Hippocampal formation (tissue), 2 donors: ENCODE measurements at places on chromosomes 3 and 15.

DNA sequence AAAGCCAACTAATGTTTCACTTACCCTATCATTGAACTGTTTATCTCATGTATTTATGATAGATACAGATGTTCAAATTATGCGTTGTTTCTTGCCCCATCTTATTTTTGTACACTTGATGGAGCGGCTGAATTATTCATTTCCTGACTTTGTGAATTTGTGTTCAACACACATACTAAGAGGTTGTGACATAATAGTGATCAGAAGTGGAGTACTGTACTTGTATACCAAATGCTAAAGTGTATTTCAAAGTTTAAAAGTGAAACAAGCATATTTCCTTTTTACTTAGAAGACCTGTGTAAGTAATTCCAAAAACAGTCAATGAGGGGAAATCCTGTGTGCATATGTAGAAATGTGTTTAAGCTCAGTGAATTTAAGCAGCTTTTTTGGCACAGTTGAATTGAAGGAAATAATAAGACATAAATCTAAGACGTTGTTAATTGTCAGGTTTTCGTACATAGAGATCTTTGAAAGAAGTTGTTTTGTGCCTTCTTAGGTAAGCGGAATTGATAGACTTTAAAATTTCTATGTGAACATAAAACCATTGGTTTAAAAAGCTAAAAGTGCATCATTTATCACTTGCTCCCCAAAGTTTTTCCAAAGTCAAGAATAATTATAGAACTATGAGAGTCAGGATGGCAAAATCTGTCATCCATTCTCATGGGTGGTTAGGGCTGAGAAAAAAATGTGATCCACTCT lies 1.9 kb downstream of the NFKBIZ start:
- DNase-seq, result no peak

- DNase-seq, result no peak
Measured at GRCh38 chr3:111923806-111924205, 55.0 kb upstream of the ABHD10 start.

GRCh38 chr15:39936187-39936586 lies 2.3 kb downstream of the EIF2AK4 start:
- no peak for DNase-seq

GRCh38 chr3:119401069-119401468 lies 62.3 kb downstream of the TMEM39A start:
- DNase-seq, result no peak

DNA sequence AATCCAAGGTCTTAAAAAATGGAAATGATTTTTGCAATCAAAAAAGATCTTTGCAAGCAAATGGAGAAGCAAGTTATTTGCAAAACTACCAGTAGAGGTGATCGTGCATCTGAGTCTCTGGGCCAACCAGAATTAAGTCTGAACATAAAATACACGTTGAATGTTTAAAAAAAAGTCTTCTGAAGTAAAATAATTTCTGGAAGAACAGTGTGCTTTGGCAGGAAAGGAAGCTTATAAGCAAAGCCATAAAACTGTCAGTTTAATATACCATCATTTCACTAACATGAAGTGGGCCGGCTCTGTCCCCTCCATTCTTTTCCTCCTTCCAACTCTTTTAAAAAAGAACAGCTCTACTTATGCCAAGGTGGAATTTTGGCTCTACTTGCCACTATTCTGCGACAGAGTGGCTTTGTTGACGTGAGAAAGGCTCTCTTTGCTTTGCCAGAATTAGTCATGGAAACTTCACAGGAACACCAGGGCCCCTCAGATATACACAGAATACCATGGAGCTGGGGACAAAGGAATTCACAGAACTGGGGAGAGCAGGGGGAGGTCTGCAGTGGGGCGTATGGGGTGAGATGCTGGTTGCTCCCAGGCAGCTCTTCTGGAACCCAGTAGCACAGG lies 29.8 kb downstream of the FSTL1 start:
- DNase-seq, result peak; percentile 51

- no peak for DNase-seq
Measured at GRCh38 chr3:39806820-39807219, 2.6 kb upstream of the MYRIP start.

- DNase-seq, result no peak
Measured at GRCh38 chr15:67836134-67836455, 3.8 kb downstream of the RNU6-1 start.

GRCh38 chr3:195911946-195912270 lies 3.6 kb upstream of the TNK2 start:
- DNase-seq, result no peak

- DNase-seq, result no peak
Measured at GRCh38 chr3:37082317-37082716, 89.0 kb downstream of the MLH1 start.

- DNase-seq, result no peak
Measured at GRCh38 chr3:177065285-177066033, 131.8 kb downstream of the TBL1XR1 start.

DNA sequence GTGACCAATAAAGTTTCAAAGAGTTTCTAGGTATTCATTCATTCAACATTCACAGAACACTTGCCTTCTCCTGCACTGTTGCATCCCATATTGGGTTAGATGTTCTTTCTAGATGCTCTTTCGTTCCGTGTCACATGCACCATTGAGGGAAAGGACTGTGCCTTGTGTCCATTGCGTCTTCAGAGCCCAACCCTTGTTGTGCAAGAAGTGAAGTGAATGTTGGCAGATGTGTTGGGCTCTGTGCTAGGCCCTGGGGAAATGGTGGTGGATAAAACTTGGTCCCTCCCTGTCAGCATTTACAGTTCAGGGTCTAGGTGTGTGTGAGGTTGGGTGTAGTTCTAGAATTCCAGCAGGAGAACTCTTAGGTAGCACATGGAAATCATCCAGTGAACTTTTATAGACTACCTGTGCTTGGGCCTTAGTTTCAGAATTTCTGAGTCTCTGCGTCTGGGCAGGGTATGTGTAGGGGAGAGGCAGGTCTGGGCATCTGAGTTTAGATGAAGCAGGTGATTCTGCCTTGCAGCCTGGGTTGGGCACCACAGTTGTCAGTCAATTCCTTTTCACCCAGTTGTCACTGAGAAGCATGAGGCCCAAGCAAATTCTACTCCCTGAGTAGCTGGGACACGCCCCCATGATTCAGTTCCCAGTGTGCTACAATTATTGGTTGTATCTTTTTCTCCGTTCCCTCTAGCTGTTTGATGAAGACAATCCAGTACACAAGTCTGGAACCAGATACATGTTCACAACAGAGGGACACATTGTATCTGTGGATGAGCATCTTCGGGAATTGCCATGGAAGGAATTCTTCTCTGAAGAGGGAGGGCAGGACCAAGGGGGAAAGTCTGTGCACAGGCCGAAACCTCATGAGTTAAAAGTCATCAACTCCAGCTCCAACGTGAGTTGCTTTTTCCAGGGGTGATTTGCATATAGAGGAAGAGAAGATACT lies 25.4 kb downstream of the EDEM1 start:
- no peak for DNase-seq

DNA sequence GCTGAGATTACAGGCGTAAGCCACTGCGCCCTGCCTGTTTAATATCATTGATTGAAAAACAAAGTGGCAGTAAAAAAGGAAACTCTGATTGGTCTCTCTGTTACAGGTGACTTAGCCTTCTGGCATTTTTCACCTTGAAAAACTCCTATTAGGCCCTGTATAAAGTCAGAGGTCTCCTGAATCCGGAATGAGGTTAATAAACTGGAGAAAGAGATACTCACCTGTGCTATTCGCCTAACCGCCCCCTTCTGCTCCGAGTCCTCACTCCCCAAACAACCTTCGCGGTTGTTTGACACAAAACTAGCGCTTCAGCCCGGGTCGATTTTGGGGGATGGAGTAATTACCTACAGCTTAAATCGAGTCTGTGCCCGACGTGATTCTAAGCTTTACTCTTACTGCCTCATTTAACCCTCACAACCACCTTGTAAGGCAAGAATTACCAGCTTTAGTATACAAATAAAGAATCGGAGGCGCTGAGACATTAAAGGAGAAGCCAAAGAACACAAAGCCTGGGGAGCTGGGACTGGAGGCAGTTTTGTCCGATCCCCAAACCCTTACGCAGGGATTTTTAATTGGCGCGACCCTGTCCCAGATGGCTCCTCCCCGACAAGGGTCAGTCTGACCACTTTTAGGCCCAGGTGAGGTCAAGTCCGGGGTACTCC lies 441 bp downstream of the CEP70 start:
- no peak for DNase-seq

DNA sequence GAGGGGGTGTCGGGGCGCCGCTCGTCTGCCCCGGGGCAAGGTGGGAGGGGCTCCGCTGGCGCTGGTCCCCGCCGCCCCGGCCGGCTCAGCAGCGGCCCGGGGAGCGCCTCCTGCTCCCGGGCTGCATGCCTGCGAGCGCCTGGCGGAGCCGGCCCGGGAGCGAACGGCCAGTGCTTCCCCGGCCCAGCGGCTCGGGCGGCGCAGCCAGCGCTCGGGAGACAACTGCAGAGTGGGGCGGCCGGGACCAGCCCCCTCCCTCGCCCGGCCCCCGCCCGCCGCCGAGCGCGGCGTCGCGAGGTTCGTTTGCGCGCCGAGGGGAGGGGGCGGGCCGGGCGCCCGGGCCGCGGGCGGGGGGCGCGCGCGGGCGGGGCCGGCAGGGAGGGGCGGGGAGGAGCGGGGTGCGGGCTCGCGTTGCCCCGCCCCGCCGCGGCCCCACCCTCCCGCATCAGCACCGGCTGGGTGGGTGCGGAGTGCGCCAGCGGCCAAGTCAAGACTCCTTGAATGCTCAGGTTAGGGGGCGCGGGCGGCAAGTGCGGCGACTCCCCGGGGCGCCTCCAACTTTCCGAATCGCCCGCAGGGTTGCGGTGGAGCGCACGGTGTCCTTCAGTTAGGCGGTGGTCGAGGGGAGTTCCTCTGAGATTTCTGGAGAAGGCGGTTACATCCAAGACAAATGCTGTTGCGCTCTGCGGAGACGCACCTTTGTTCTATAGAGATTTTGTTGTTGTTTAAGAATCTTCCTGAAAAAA lies at the start of gene RGMA:
Gene RGMA, minus strand, starts transcription at position 231 of the 746 bp plus-strand sequence. CDS start 279 bp downstream, outside the sequence.
- no peak for DNase-seq

DNA sequence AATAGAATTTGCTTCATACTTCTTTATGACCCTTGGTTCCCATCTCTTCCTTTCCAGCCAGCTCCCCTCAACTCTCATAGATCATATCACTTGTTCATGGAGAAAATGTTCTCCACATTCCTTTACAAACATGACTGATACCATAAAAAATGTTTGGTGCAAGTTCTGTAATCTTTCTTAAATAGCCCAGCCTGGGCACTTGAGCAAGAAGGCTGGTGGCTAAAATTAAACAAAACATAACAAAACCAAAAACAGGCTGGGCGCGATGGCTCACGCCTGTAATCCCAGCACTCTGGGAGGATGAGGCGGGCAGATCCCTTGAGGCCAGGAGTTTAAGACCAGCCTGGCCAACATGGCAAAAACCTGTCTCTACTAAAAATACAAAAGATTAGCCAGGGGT lies 8.9 kb upstream of the POLR2M start:
- DNase-seq, result no peak

GRCh38 chr3:65729973-65730372 lies 308.7 kb downstream of the MAGI1 start:
- DNase-seq, result no peak

DNA sequence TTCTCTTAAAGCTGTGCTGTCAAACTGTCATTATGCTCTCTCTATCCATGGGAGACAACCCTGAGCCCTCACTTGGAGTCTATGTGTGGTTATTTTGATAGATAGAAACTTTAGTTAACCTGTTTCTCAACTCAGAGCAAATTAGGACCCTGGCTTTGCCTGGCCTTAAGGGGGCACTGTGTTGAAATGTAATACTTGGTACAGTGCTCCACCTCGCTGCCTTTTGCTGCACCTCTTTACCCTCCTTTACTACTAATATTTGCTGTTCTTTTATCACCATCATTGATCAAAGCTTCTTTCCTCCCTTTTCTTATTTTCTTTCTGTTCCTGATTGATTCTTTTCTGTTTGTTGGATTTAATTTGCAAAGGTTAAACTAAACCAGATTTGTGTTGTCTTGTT lies 34.3 kb downstream of the STT3B start:
- DNase-seq, result no peak

- DNase-seq, result no peak
Measured at GRCh38 chr15:86399041-86399954, 319.6 kb downstream of the AGBL1 start.

GRCh38 chr3:8147711-8148110 lies 353.9 kb upstream of the LMCD1 start:
- DNase-seq, result no peak
